ENCODE measurements at places on chromosomes 13 and 19.

- no peak for DNase-seq
Observed at GRCh38 chr13:77345150-77345780, 18.4 kb upstream of the MYCBP2 start.

GRCh38 chr13:83692800-83693199, 189.5 kb downstream of the SLITRK1 start:
- DNase-seq, result no peak

DNA sequence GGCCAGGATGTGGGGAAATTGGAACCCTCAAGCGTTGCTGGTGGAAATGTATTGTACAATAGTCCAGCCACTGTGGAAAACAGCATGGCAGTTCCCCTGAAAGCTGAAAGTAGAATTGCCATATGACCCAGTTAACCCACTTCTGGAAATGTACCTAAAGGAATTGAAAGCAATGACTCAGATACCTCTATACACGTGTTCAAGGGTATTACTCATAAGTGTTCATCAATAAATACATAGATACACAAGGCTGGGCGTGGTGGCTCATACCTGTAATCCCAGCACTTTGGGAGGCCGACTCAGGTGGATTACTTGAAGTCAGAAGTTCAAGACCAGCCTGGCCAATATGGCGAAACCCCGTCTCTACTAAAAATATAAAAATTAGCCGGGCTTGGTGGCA, 71.9 kb upstream of the IRS2 start:
- no peak for DNase-seq

DNA sequence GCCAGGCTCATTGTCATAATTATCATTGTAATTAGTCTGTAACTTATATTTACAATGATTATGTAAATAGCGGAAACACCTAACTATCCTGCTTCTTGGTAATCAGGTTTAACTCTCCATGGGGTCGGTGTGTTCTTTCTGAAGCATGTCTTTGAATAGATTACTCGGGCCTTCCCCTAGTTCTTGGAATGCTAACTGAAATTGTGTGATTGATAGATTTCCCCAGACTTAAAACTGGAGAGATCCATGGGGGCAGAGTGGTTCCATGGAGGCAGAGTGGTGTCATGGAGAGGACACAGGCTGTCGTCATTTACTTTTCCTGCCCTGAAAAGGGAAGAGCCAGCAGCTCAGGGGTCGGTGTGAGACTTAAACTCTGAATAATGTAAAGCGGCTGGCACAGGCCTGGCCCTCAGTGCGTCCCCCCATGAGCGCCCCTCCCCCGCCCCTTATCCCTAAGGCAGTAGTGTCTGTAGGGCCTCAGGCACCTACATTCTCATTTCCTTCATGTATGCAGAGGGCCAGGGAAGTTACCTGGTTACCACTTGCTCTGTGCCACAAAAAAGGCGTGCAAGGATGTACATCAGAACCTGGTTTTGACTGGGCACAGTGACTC, 225.1 kb downstream of the TM9SF2 start:
- DNase-seq, result no peak

DNA sequence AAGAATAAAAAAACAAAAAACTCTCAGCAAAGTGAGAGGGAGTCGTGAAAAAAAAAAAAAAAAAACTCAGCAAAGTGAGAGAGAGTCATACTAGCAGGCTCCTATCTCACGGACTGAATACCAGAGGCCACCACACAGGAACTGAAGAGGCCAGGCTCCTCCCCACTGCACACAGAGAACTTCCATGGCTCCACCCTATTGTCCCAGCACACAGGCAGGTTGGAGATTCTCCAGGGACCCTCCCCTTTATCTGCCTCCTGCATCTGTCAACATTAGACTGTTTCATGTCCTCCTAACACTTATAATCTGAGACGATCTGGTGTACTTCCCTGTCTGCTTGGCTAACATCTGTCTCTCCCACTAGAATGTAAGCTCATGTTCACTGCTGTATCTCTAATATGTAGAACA, 37.0 kb upstream of the FARP1 start:
- DNase-seq, result no peak

DNA sequence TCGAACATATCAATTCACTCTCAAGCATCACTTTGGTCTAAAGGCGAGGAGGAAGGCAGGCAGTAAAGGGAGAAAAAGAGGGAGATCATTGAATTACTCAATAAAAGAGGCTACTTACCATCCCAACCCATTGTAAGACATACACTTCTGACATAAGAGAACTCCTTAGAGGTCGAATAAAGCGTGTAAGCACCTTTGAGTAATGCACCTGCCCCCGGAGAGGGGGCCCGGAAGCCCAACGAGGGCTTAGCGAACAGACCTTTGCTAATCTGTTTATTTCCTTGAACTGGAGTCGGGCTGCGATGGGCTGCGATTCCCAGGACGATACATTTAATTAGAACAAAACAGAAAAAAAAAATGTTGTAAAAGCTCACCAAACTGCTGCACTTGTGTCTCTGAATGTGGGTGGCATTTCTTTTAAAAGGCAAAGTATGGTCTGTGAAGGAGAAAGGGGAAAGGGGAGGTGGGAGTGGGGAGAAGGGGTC, 3.0 kb downstream of the ZC3H4 start:
- no peak for DNase-seq

GRCh38 chr19:41330946-41331678, 21.1 kb downstream of the CCDC97 start:
- DNase-seq, result no peak

GRCh38 chr13:20465218-20465879, 60.3 kb downstream of the CRYL1 start:
- no peak for DNase-seq

DNA sequence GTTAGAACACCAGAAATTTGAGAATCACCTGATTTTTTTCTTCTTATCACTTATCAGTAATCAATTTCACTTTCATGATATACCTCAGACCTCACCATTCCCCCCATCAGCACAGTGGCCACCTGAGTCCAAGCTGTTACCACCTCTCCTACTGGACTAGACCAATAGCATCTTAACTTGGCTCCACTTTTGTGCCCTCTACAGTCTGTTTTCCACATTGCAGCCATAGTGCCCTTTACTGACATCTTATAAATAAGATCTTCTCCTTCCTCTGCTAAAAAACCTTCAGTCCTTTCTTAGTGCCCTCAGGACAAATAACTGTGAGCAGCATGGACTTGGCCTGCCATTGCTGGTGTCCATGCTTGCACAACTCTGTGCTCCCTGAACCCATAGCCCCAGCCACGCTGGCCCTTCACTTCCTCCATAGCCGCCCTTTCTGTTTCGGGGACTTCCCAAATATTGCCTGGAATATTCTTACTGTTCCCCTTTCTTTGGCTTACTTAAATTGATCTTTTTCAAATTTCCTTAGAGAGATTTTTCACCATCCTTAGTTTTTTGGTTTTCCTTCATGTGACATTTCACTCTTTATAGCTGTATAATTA, 380.8 kb downstream of the LMO7 start:
- no peak for DNase-seq

GRCh38 chr19:1999856-2000515, 15.5 kb downstream of the BTBD2 start:
- no peak for DNase-seq

DNA sequence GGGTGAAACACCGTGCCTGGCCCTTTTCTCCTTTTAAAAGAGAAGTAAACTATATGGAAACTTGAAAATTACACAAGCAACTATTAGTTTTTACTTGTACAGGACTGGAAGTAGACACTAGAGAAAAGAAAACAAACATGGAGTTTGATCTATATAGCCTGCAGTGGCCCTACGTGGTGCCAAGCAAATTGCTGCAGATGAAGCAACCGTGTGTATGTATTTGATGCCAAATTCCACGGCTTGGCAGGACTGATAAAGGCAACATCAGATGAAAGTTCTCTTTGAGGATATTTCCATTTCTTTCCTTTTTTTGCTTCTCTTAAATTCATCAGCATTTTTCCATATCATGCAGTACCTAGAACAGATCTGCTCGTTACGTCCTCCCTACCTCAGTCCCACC, 49.8 kb downstream of the ATP8A2 start:
- no peak for DNase-seq

- no peak for DNase-seq
Observed at GRCh38 chr13:24275041-24275440, 34.3 kb upstream of the C1QTNF9 start.

DNA sequence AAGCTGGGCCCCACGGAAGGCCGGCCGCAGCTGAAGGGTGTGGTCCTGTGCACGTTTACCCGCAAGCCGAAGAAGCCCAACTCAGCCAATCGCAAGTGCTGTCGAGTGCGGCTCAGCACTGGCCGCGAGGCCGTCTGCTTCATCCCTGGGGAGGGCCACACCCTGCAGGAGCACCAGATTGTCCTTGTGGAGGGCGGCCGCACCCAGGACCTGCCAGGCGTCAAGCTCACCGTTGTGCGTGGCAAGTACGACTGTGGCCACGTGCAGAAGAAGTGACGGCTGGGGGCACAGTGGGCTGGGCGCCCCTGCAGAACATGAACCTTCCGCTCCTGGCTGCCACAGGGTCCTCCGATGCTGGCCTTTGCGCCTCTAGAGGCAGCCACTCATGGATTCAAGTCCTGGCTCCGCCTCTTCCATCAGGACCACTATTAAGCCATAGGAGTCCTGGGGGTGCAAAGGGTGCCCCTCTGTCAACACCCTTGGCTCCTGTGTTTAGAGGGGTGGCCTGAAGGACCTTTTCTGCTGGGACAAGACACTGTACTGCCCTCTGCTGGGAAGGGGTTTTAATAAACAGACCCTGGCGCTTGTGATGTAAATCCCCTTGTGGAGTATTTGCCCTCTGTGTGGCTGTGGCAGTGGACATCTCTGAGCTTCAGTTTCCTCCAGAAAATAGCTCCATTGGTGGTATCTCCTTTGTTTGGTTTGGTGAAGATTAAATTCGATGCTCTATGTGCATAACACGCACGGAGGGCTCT, 1.9 kb downstream of the MRPS12 start:
- no peak for DNase-seq

DNA sequence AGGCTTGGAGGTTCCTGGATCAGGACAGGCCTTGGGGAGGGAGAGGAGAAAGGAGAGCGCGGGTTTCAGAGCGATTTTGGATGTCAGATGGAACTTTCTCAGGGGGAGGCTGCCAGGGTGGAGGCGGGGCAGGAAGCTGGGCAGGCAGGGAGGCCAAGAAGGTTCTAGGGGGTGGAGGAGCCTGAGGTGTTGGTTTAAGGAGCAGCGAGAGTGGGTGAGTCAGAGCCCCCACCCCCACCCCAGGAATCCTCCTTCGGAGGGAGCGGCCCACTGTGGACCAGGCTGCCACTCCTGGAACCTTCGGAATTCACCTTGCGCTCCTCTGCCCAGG, 15.9 kb upstream of the NOP53 start:
- DNase-seq, result peak; percentile 56

DNA sequence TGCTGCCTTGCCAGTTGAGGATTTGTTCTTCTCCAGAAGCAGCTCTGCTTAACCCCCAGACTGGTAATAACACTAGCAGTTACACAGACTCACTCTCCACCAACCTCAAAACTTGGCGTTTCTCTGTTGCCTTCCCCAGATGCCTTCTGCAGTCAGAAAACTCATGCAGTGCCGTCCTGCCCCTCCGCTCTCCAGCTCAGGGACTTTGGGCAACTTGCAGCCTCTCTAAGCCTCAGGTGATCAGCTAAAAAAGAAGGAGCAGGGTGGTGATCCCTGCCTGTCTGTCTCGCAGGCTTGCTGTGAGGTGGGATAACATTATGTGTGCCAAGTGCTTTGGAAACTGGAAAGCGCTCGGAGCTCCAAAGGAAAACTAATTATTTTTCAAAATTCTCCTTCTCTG, 391.6 kb downstream of the HS6ST3 start:
- DNase-seq, result no peak

DNA sequence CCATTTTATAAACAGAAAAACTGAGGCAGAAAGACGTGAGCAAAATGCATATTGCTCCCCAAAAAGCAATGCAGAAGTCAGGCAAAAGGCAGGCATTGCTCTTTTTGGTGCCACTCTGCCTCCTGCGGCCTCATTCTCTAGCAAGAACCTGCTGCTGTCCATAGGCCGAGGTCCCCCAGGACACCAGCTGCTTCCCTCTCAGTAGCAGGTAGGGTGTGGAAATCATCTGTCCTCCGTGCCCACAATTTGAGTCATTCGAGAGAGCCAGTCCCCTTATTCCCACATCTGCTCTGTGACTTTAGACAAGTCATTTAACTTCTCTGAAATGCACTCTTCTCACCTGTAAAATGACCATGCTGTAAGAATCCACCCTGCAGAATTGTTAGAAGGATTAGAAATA, 50.0 kb downstream of the TNFRSF19 start:
- DNase-seq, result no peak

GRCh38 chr13:113203507-113204377, 4.7 kb downstream of the PCID2 start:
- DNase-seq, result no peak

DNA sequence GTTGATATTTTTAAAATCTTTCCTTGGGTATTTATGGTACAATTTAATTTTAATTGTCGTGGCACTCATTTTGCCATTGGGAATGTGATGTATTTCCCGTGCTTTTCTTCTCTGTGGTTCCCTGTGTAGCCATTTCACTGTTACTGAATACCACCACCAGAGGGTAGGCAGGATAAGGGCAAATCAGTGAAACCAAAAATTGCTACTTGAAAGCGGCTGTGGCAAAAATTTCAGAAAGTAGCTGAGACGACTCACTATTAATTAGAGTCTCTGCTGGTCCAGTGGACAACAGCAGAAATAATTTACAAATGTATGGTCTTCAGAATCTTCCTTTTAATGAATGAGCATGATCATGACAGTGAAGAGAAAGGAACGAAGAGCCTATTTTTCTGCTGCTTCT, 34.4 kb upstream of the MIR17HG start:
- DNase-seq, result no peak

DNA sequence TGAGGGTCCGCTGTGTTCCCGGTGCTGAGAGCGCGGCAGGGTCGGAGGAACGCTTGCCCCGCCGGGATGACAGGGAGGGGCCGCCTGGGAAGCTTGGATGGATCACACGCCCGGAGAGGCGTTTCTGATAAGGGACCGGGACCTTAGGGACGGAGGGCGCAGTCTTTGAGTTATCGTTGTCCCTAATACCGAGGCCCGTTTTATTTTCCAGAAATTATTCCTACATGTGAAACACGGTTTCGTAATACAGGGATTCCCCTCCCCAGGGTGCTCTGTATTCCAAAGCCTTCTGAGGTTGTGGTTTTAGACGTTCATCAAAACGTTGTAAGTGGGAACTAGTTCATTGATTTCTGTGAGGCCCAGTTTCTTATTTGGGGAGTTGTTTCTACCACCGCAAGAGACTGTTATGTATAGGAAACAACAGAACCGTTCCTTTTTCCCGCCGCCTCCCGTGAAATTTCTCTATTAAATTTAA, 752 bp downstream of the PDCD5 start:
- DNase-seq, result no peak

DNA sequence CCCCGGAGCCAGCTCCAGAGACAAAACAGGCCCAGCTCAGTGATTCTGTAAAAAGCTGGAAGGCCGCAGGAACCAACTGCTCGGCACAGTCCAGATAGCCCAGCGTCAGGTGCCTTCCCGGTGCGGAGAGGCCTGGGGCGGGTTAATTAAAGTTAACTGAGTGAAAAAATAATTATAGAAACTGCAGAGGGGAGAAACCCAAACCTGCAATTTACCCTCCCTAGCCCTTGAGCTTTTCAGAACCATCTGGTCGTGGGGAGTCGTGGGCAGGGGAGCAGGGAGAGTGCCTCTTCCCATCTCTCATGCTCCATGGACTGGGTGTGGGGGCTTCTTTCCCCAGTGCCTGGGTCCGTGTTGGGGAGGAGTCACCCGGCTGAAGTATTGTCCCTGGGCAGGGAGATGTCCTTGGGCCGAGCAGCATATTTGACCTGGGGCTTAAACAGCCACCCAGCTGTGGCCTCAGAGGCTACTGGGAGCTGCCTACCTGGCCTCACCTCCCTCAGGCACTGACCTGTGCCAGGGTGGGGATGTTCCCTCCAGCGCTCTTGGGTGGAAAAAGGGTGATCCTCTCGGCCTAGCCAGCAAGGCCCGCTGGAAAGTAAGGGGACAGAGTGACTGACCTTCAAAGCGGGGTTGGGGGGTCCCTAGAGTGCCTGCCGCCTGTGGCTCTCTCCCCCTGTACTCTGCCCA, 65.9 kb downstream of the CHST8 start:
- DNase-seq, result no peak
